NCI-H146 (cell line): ENCODE measurements at places on chromosomes 11 and 22.
A peak's percentile ranks its signal among the peaks of the same experiment; 100 is the strongest.

DNA sequence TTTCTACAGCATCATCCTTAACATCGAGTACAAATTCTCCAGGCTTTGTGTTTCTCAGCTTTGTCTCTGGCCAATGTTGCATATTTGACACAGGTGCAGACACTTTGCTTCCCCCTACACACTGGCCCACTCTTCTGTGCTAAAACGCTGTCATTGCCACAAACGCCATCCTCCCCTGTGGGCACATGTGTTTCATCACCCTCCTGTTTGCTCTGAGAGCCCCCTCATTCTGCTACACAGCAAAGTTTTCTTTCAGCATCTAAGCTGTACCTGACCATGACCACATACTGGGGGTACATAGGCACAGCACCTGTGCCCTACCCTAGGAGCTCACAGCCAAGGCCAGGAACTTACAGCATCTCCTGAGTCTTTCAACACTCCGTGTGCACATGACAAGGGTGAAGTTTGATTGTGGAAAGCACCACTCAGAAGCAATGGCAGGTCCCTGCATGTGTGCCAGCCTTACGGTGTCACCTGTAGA lies 7.9 kb upstream of the IGLL5 start:
- DNase-seq = no peak

DNA sequence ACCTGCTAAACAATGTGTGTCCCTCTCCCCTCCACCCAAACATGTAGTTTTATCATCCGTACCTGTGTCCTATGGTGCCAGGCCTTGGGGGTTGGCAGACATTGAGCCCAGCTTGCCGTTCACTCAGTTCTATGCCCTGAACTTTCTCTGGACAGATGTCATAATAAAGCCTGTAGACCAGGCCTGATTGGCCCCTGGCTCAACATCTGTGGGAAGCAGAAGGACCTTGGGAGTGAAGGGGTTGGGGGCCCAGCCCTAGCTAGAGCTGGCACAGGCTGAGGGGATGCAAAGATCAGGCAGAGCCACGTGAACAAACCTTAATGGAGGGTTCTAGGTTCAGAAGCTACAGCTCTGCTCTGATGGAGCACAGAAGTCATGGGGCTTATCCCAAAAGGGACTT lies 600.6 kb downstream of the BUD13 start:
- DNase-seq = no peak

DNA sequence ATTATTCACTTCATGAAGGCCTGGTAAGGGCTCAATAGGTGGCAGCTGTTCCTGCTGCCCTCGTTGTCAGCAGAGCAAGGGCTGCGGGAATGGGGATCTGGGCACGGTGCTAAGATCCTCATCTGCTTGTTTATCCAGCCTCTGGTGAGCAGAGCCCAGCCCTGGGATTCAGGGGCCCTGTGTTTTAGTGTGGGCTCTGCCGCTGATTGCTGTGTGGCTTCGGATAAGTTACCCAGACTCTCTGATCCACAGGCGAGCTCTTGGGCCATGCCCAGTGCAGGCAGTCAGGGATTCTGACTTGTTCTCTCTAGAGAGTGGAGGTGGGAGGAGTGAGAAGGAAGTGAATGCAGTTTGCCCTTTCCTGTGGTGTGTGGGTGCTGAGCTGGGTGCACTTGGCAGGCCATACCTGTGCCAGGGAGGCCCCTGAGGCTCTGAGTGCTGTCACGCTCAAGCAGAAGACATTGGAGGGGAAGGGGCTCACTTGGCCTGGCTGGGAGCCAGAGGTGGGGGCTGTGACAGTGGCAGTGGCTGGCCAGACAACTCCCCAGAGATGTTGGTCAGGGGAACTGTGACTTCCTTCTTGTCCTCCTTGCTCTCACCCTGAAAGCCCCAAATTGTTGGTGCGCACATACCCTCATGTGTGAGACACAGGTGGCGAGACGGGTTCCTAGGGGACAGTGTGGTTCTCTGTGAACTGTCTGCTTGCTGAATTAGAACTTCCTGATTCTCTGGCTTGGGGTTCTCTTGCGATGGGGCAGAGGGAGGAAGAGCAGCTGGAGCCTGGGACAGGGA lies 43.7 kb downstream of the CD82 start:
- no peak for DNase-seq

GRCh38 chr11:76972051-76972450 lies 62.1 kb upstream of the B3GNT6 start:
- no peak for DNase-seq

GRCh38 chr22:26979294-26979693 lies 321.9 kb downstream of the MIAT start:
- no peak for DNase-seq

DNA sequence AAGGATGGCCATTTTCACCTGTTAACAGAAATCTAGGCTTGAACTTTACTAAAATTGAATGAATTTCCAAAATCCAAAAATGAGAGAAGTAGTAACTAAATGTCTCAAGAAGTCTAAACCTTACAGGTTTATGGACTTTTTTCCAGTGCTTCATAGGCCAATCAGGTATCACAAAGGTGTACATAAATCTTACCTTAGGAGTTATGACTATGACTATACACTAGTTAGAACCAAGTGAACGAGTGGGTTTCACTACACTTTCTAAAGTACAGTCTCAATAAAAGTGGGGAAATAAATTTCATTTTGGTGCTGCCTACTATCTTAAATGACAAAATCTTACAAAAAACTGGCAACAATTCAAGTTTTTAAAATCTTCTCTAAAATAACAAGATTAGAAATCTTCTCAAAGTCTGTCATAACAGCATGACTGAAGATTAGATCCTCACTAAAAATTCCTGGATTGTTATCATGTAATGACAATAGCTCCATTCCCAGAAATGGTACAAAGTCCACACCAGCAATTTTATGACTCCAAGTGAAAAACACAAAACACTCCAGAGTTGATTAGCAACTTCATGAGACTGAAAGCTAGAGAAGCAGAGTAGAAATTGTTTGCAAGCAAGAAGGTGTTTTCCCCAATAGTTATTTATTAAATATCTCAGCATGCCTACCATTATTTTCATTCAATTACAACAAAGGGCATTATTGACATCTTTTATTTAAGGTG lies 20.9 kb downstream of the SOX6 start:
- no peak for DNase-seq

DNA sequence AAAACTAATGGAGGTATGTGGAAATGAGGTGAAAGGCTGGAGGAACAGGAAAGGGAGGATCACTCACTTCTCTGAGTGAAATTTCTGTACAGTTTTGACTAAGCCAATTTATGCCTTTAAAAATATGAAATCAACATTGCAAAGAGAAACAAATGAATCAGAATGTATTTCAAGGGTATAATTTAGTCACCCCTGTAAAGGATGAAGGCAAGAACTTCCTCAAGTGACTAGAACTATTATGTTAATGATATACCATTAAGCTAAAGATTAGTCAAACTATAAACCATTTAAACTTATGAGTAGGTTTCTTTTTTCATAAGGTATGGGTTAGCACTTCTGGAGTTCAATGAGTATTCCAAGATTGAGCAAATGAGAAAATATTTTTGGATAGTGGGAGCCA lies 184.5 kb upstream of the CHORDC1 start:
- no peak for DNase-seq

DNA sequence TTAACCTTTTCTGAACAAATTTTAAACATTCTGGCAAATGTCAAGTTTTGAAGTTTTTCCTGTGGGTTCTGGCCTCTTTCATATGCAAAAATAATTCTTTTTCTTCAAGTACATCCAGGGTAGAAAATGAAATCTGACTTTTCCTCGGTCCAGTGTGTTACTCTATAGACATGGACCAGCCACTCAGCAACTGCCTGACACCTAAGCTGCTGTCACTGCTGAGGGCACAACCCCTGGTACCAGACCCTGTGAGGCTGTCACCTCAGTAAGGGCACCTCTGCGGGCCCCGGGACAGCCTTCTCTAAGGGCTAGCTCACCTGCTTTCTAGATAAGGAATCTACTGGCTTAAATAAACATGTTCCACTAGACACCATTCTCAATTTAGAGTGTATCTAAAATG lies 33.8 kb downstream of the PPIL2 start:
- DNase-seq = no peak

DNA sequence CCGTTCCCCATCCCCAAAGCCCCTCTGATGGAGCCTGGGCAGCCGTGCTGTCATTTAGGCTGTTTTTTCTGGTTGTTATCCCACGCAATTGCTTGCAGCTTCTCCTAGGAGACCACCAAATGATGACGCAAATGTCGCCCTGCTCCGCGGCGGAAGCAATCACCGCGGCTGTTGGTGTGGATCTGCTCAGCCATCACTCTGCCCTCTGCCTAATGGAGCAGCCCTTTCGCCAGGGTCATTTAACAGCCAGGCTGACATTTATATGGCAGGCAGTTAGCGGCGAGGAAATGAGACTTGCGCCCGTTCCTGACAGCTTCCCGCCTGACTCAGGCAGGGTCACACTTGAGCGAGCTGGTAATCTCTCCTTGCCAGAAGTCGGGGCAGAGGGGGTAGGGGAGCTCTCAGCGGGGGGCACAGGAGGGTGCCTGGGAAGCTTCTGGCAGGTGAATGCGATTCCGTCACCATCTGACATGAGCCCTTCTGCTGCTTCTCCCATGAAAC lies 97.9 kb upstream of the RTL6 start:
- DNase-seq = peak; percentile 74

GRCh38 chr22:50074056-50074455 lies 11.2 kb downstream of the MLC1 start:
- no peak for DNase-seq

DNA sequence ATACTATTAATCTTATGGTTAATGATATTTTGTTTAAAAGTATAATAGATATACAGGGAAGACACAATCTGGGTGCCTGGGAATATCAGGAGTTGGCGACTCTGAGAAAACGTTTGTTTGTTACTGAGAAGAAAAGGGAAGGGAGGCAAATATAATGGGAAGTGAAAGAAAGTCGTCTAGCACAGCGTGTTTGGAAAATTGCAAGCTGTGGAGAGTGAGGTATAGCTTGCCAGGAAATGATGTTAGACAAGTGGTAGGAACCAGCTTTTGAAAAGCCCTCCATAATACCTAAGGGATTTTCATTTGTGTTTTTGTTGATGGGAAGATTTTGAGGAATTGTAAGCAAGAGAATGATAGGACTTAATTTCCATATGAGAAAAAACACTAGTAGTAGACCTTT lies 322.2 kb downstream of the LUZP2 start:
- DNase-seq = no peak

DNA sequence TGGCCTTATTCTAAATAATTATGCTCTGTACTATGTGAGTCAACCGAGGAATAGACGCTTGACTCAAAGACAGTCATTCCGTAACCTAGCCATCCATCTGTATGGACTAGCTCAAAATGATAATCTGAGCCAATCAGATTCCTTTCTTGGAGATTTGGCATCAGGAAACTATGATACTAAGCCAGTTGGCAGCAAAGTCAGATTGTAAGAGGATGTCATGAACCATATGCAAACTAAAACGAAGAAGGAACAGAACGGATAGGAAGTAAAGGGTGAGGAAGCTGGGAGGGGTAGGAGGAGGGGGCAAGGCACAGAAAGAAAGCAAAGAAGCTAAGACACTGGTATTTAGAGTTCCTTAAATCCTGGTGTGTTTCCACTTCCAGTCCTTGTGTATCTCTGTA lies 10.7 kb upstream of the SESN3 start:
- DNase-seq = no peak

GRCh38 chr22:39574779-39575551 lies 4.4 kb downstream of the CACNA1I start:
- no peak for DNase-seq

- no peak for DNase-seq
Observed at GRCh38 chr11:33514079-33514925, 186.3 kb downstream of the C11orf91 start.

GRCh38 chr11:109957601-109958000 lies 135.6 kb upstream of the ZC3H12C start:
- no peak for DNase-seq

- peak; percentile 75 for DNase-seq
Observed at GRCh38 chr11:9506489-9507276, 45.9 kb downstream of the ZNF143 start.

GRCh38 chr11:96082936-96083335 lies 159.0 kb upstream of the MTMR2 start:
- no peak for DNase-seq

DNA sequence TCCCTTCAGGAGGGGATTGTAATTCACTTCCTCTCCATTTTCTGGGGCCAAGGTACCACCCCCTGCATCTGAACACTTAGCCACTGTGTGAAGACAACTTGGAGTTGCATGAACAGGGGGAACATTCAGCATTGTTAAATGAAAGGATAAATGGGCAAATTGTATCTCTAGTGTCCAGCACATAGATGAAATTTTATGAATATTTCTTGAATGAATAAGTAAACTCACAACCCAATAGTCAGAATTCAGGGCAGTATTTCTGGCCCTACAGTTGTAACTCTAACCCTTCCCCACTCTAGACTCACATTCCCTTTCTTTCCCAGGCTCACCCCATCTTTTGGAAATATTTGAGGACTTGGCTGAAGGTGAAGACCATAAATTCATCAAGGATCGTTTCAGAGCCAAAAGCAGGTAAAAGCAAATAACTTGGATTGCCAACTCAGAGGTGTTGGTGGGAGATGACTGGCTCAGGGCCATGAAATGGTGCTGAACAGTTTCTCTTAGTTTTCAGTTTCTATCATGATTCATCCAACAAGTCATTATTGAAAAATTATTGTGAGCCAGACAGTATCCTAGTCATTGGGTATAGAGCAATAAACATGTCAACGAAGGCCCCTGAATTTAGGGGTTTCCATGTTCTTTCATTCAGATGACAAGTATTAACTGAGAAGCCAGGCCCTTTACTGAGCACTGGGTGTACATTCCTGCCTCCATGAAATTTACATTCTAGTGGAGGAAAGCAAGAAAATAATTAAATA lies 33.3 kb upstream of the ZC3H12C start:
- DNase-seq = no peak

- peak; percentile 74 for DNase-seq
Observed at GRCh38 chr11:63769042-63769713, 603 bp upstream of the ZFTA start.

- no peak for DNase-seq
Observed at GRCh38 chr11:91129596-91129995, 906.7 kb upstream of the CHORDC1 start.

DNA sequence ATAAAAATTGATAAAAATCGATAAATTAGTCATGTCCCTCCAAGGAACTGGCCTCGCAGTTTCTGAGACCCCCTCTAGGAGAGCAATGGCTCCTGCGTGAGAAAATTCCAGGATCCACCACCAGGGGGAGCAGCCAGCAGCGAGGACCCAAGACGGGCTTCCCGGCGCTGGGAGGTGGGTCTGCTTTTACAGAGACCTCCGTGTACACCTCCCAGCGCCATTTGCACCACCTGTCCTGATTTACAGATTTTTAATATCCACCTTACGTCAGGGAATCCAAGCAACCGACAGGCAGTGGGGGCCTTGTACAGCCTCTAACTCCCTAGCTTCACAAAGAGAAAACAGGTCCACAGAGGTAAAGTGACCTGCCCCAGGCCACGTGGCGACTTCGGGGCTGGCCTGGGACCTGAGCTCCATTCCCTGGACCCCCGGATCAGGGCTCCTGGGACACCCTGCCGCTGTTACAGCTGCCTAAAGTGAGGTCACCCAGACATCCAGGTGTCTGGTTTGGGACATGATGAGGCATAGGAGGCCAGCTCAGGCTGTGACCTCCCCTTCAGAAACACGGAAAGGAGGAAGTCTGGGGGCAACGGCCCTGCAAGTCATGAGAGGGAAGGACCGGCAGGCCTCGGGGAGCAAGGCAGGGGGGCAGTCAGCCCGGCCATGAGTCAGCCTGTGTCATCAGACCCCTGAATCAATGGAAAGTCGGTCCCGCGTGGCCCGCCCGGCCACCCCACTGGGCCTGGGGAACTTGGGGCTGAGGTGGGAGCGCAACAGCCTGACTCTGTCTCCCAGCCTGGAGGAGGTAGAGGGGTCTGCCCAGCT lies 3.5 kb downstream of the OSM start:
- DNase-seq = peak; percentile 44

- no peak for DNase-seq
Observed at GRCh38 chr22:24925586-24926427, 20.7 kb downstream of the LHFPL7 start.
